ENCODE measurements at places on chromosomes 13 and 19. TPM values are rescaled to one million over a fixed set of nuclear protein-coding genes. Genes with fewer than 3 reads are reported as not detected.

DNA sequence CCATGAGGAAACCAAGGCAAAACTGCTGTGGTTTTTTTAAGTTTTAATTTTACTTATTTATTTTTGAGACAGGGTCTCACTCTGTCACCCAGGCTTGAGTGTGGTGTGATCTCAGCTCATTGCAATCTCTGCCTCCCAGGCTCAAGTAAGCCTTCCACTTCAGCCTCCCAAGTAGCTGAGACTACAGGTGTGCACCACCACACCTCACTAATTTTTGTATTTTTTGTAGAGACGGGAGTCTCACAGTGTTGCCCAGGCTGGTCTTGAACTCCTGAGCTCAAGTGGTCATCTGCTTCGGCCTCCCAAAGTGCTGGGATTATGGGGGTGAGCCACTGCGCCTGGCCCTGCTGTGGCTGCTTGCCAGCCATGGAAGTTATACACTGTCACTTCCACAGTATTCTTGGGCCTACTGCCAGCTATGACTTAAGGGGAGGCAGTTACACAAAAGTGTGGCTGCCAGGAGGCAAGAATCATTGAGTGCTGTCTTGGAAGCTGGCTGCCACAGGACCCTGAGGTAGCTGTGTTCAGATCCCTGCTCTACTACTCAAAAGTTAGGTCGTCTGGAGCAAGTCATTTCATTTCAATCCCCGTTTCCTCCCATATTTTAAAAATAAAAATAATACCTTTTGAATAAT lies 12.7 kb downstream of the FARP1 start:
- DNase-seq = peak; percentile 53

GRCh38 chr19:50546527-50547221 lies 21.6 kb downstream of the LRRC4B start:
- no peak for DNase-seq

GRCh38 chr13:51839711-51840540 lies 5.1 kb downstream of the TMEM272 start:
- no peak for DNase-seq

DNA sequence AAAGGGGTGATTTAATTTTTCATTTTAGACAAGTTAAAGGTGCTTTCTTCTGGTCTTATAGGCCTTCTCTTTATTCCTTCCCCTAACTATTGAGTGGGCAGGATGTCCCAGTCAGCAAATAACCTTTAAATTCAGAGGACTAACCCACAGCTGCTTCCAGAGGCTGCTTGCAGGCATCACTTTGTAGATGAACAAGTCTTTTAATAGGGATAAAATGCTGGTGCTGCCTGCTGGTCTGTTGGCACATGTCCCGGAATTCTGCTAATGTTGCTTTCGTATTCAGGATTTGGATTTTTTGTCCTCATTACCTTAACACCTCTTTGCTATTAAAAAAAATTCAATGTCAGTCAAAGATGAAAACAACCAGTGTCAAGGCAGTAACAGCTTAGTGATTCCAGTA lies 132.7 kb upstream of the KL start:
- peak; percentile 56 for DNase-seq

GRCh38 chr13:42615691-42616090 lies 41.7 kb downstream of the TNFSF11 start:
- DNase-seq = no peak

DNA sequence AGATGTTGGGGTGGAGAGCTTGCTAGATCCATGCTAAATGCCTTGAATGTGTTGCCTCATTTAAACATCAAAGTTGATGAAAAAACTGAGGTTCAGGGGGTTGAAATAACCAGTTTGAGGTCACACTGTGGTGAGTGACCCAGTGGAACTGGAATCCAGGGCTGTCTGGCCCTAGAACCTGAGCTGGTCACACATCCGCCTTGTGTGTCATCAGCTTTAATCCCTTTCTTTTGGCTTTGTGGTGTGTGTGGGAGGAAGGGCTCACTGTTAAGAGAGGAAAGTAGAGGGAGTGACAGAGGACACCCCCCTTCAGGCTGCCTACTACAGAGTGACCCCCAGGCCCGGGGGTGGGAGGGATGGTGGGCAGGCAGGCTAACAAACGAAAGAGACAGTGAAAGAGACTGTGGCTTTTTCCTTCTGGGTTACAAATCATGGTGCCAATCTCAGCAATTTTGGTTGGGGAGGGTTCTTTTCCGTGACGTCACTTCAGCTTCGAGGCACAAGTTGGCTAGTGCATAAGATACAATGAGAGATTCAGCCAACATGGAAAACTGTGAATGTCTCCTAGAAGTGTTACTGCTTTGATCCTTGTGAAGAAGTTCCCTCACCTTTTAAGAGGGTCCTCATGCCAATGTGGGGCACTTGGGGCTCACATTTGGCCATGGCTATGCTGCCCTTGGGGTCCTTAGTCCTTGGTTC lies 164.9 kb downstream of the DLEU7 start:
- peak; percentile 58 for DNase-seq

GRCh38 chr13:100854006-100854405 lies 179.4 kb upstream of the TMTC4 start:
- no peak for DNase-seq

DNA sequence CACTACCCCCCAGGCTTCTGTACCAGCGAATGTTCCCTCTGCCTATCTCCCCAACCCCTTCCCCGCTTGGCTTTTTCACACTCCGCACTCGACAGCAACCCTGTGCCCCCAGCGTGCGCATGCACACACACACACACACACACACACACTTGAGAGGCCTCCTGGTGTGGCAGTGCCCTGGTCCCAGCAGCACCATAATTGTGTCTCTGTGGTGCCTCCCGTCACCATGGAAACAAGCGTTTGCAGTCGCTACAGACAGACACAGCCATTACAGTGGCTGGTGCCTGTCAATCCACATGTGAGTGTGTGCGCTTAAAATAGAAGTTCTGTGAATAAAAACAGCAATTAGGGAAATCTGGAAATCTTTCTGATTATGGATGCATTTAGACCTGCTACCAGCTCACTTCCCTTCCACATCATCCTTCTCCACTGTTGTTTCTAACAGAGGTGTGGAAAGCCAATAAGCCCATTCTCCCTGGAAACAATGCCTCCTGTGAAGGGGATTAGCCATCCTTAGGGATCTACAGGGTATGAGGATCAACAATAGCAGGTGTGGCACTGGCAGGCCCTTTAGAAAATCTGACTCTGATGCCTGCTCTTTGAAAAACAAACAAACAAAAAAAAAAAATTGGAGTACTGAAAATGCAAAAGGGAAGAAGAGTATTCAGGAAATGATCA lies 146.3 kb downstream of the DCLK1 start:
- no peak for DNase-seq

- DNase-seq = no peak
Observed at GRCh38 chr13:69948016-69948415, 159.6 kb upstream of the ATXN8OS start.

- DNase-seq = no peak
Observed at GRCh38 chr13:85316506-85317025, 482.7 kb downstream of the SLITRK6 start.

- DNase-seq = no peak
Observed at GRCh38 chr19:9362905-9363304, at the start of gene ZNF177. ZNF177 (plus strand) TSS chr19:9363013; CDS start chr19:9378312, 15,299 bp downstream.

- DNase-seq = peak; percentile 39
Observed at GRCh38 chr19:18932216-18932841, 8.7 kb downstream of the HOMER3 start.

DNA sequence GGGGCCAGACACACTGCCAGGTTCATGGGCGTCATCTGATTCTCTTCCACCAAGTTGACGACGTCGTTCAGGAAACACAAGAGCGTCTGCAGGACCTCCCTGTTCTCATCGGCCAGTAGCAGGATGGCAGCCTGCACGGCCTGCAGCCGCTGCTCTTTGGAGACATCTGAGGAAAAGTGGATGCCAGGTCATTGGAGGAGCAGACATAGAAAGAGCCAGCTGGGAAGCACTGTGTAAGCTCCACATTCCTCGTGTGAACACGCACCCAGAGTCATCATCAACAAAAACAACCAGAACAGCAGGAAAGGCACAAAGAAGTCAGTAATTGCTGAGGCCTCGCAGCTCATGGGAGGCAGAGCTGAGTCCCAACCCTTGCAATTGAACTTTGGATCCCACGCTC lies 96.5 kb downstream of the KL start:
- DNase-seq = peak; percentile 14

GRCh38 chr19:4456476-4456842 lies 1.1 kb downstream of the UBXN6 start:
- DNase-seq = peak; percentile 68

GRCh38 chr13:107252428-107252827 lies 684.5 kb upstream of the ARGLU1 start:
- no peak for DNase-seq

- DNase-seq = no peak
Observed at GRCh38 chr13:25018729-25019115, 77.2 kb upstream of the PABPC3 start.

GRCh38 chr13:80584785-80585184 lies 243.9 kb upstream of the SPRY2 start:
- no peak for DNase-seq

- no peak for DNase-seq
Observed at GRCh38 chr19:50266896-50267295, 62.3 kb downstream of the KCNC3 start.

Gene HSPH1
- total RNA-seq = 69.9 TPM

Gene KLK11
- not detected for total RNA-seq

Gene CGB8
- not detected for total RNA-seq

Gene ZFR2
- total RNA-seq = not detected

Gene FAM83E
- 0.18 TPM for total RNA-seq

Gene OR10H5
- not detected for total RNA-seq

Measured in fibroblast of the aortic adventitia (primary cell).